Stimulated activated CD8-positive, alpha-beta memory T cell treated with anti-CD3 and anti-CD28 coated beads, Interleukin-15, amount 100 ng/mL, for 1 hour (primary cell): ENCODE measurements at places on chromosomes 7 and 10.

GRCh38 chr10:97411406-97411805 lies 10.3 kb upstream of the RRP12 start:
- DNase-seq = no peak

DNA sequence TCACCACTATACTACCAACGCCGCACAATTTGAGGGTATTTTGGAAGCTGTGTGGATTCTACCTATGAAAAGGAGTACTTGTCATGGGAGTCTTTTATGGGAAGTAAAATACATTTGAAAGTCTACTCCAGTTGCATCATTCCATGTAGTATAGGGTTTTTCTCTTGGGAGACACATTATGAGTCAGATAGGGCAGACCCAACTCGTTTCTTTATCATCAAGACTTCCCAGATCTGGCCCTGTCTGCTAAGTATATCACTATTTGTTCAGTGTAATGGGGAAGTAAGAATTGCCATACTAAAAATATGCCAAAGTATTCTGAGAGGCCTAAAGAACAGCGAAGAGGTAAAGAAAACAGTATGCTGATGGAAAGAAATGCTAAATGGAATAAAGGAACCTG lies 144.2 kb downstream of the SPAG6 start:
- DNase-seq = no peak

DNA sequence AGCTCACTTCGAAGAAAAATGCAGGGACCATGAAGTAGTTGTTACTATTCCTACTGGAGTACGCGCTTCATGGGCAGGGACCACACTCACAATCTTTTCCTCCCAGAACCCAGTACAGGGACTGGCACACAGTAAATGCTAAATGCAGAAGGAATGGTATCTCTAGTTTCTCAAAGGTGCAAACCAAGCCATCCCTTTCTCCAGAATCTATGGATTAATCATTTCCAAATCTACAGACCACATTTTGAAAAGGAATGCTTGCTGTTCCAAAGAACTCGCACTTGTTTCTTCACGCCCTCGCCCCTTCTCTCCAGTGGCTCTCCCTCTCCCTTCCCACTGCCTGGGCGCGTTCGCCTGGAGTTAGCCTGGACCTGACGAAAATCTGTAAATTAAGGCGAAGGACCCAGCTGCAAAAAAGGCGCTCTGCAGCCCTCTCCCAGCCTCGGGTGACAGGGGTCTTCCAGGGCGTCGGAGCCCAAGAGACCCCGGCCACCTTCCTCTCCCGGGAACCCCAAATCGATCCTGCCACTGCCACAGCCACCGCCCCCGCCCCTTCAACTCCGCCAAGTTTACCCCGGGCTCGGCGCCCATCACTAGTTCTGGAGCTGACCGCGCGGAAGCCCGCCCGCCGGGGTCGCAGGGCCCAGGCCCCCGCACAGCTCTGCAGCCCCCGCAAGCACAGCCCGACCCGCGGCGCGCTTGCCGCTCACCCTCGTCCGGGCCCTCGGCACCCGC lies 527 bp downstream of the PDIA4 start:
- DNase-seq = no peak

DNA sequence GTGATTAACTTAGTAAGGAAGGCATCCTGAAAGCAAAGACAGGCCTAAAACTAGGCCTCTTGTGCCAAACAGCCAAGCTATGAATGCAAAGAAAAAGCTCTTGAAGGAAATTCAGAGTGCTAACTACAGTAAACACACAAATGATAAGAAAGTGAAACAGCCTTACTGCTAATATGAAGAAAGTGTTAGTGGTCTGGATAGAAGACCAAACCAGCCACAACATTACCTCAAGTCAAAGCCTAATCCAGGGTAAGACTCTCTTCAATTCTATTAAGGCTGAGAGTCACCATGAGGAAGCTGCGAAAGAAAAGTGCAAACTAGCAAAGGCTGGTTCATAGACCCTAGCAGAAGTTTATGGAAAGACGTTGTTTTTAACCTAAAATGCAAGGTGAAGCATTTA lies 66.0 kb downstream of the IPMK start:
- DNase-seq = no peak

- no peak for DNase-seq
These were observed 72.4 kb upstream of the C1GALT1 start for GRCh38 chr7:7109934-7110333.

GRCh38 chr7:154931906-154932305 lies 71.0 kb downstream of the PAXIP1 start:
- DNase-seq = no peak

DNA sequence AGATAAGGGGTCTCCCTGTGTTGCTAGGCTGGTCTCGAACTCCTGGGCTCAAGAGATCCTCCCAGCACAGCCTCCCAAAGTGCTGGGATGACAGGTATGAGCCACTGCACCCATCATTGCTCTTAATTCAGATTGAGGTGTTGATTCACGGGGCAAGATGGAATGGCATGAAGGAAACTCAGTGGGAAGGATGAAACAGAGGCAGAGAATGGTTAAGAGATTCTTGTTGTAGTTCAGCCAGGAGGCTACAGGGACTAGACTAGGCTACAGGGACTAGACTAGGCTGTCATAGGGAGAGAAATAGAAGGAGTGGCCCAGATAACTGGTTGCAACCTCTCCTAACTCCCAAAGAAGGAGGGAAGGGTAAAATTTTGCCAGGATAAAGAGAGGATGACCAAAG lies 48.0 kb downstream of the THNSL1 start:
- no peak for DNase-seq

DNA sequence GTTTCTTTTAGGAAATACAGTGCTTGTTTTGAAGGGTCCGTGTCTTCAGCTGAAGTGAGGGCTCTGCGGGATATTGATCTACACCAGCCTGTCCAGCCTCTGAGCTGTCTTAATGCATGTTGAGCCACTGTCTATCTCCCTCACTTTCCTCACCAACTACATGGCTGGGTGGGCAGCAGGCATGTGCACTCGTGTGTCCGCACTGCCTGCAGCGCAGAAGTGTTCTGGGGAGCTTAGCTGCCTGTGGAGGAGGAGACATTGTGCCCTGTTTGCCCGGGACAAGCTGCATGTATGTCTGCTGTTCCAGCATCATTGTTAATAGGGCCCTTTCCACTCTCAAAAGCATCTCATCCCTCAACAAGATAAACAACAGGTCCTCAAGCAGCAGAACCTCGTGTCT lies 133.1 kb upstream of the EEPD1 start:
- DNase-seq = no peak
